CD4-positive, CD25-positive, alpha-beta regulatory T cell (primary cell): ENCODE measurements at places on chromosomes 3 and 15. TPM values are rescaled to one million over a fixed set of nuclear protein-coding genes. Genes with fewer than 3 reads are reported as not detected.

GRCh38 chr3:61637088-61638051 is 76.0 kb downstream of the PTPRG start:
- no peak overlapping the region for H3K4me3 ChIP-seq
- H3K4me1 ChIP-seq = no peaks in the 10 kb centered on the region
- H3K36me3 ChIP-seq = no peaks in the 10 kb centered on the region
- no peak overlapping the region for H3K27ac ChIP-seq

- peaks cover 5% of the 10 kb centered on the region for H3K27me3 ChIP-seq
- H3K4me3 ChIP-seq = no peak overlapping the region
- H3K4me1 ChIP-seq = no peaks in the 10 kb centered on the region
- H3K27ac ChIP-seq = no peak overlapping the region
- DNase-seq = no peak
Measured at GRCh38 chr3:14907043-14907966, 40.1 kb upstream of the NR2C2 start.

DNA sequence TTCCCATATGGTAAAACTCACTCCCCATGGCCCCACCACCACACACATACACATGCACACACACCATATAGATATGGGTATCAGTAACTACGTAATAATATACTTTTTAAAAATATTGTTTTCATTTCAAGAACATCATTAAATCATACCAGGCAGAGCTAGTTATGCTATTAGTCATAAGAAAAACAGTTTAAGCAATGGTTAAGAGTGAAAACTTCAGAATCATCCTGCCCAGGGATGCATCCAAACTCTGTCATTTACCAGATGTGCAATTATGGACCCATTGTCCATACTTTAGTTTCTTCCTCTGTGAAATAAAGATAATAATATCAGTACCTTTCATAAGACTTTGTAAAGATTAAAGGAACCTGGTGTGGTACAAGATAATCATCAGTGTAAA is 608.3 kb downstream of the RBMS3 start:
- no peak overlapping the region for H3K27ac ChIP-seq
- no peak overlapping the region for H3K4me3 ChIP-seq
- H3K27me3 ChIP-seq = no peaks in the 10 kb centered on the region
- no peaks in the 10 kb centered on the region for H3K4me1 ChIP-seq
- DNase-seq = no peak

GRCh38 chr3:42052132-42052483 is 39.0 kb upstream of the TRAK1 start:
- no peaks in the 10 kb centered on the region for H3K27me3 ChIP-seq
- no peaks in the 10 kb centered on the region for H3K36me3 ChIP-seq
- H3K27ac ChIP-seq = no peak overlapping the region
- H3K4me1 ChIP-seq = peaks cover 3% of the 10 kb centered on the region
- no peak overlapping the region for H3K4me3 ChIP-seq

GRCh38 chr3:9390265-9390888 is 7.0 kb upstream of the SETD5 start:
- no peak for DNase-seq
- H3K27ac ChIP-seq = no peak overlapping the region
- peaks cover 77% of the 10 kb centered on the region for H3K36me3 ChIP-seq
- no peaks in the 10 kb centered on the region for H3K27me3 ChIP-seq
- H3K4me1 ChIP-seq = peaks cover 40% of the 10 kb centered on the region

GRCh38 chr3:19221081-19221480 is 72.8 kb downstream of the KCNH8 start:
- no peak for DNase-seq
- H3K36me3 ChIP-seq = no peaks in the 10 kb centered on the region
- no peaks in the 10 kb centered on the region for H3K27me3 ChIP-seq
- no peak overlapping the region for H3K27ac ChIP-seq
- no peak overlapping the region for H3K4me3 ChIP-seq
- no peaks in the 10 kb centered on the region for H3K4me1 ChIP-seq

DNA sequence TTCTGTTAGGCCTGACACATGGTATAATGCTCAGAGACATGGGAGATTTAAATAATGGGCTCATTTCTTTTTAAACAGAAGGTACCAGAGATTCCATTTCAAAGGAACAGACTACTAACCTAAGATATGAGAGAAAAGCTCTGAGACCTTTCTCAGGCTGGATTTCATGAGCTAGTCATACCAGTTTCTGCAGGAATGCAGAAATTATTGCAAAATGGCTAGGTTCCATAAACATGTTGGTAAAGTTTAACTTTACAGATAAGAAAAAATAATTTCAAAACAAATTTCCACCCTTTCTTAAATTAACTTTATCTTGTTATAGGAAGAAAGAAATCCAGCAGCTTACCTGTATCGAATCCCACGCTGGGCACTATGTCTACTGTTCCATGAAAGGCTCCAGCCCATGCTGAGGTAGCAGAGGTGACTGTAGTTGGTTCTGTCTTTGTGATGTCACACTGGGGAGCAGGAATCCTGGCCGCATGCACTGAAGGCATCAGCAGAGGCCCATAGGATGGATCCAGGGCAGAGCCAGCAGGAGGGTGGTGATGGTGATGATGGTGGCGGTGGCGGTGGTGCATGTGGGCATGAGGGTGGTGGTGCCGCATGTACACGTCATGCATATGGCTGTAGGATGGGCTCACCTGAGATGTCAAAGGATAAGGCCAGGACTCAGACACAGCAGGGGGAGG is 22.6 kb downstream of the VGLL3 start:
- H3K27me3 ChIP-seq = no peaks in the 10 kb centered on the region
- H3K4me3 ChIP-seq = no peak overlapping the region
- no peaks in the 10 kb centered on the region for H3K4me1 ChIP-seq
- no peak overlapping the region for H3K27ac ChIP-seq

Gene XIRP1
- not detected for total RNA-seq

Gene DCUN1D1
- total RNA-seq = 39.3 TPM
